Dermis microvascular lymphatic vessel endothelial cell (primary cell): ENCODE measurements at places on chromosomes 16 and 17.

- DNase-seq, result no peak
Measured at GRCh38 chr17:33199571-33200510, 93.3 kb downstream of the ASIC2 start.

DNA sequence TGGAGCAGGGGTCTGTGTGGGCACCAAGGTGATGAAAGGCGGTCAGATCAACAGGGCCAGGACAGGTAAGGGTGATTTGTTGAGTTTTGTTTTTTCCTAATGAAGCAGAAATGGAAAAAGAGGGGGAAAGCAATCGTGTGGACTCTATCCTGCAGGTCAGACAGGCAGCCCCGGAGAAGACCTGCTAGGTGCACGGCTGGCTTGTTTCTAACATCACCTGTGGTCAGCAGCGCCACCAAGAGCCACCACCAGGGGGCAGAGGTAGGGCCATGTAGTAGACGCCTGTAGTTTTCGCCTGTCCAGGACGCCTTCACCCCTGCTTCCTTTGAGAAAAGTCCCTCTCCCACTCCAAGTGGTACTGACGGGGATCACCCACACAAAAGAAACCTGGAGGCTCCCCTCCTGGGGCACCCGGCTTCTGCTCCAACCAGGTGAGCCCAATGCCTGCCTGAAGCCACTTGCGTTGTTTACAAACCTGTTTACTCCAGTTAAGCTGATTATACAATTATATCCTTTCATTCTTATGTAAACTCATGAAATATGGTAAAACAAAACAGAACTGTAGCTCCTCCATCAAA is 54.2 kb upstream of the SEC14L1 start:
- peak; percentile 82 for DNase-seq

- DNase-seq, result no peak
Measured at GRCh38 chr17:76581515-76581914, 4.1 kb downstream of the ST6GALNAC2 start.

GRCh38 chr17:79831265-79832217 is 7.7 kb downstream of the CBX4 start:
- no peak for DNase-seq

GRCh38 chr16:8686031-8686621 is 11.7 kb downstream of the ABAT start:
- DNase-seq, result no peak
